T-helper 17 cell (primary cell): ENCODE measurements at places on chromosomes 5 and 9.

GRCh38 chr9:87322840-87323635, 174.6 kb upstream of the DAPK1 start:
- DNase-seq = no peak

- DNase-seq = no peak
These were observed 111.3 kb downstream of the STK32A start for GRCh38 chr5:147346006-147346561.

DNA sequence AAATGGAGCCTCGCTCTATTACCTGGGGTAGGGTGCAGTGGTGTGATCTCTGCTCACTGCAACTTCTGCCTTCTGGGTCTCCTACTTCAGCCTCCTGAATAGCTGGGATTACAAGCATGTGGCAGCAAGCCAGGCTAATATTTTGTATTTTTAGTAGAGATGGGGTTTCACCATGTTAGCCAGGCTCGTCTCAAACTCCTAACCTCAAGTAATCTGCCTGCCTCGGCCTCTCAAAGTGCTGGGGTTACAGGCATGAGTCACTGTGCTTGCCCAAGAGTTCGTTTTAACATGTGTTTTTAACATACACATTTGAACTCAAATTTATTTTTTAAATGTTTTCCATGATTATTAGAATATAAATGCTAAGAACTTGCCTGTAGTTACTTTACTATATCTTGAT, 34.2 kb downstream of the MARCHF6 start:
- DNase-seq = no peak

GRCh38 chr9:98865284-98865875, 57.9 kb downstream of the GALNT12 start:
- no peak for DNase-seq

DNA sequence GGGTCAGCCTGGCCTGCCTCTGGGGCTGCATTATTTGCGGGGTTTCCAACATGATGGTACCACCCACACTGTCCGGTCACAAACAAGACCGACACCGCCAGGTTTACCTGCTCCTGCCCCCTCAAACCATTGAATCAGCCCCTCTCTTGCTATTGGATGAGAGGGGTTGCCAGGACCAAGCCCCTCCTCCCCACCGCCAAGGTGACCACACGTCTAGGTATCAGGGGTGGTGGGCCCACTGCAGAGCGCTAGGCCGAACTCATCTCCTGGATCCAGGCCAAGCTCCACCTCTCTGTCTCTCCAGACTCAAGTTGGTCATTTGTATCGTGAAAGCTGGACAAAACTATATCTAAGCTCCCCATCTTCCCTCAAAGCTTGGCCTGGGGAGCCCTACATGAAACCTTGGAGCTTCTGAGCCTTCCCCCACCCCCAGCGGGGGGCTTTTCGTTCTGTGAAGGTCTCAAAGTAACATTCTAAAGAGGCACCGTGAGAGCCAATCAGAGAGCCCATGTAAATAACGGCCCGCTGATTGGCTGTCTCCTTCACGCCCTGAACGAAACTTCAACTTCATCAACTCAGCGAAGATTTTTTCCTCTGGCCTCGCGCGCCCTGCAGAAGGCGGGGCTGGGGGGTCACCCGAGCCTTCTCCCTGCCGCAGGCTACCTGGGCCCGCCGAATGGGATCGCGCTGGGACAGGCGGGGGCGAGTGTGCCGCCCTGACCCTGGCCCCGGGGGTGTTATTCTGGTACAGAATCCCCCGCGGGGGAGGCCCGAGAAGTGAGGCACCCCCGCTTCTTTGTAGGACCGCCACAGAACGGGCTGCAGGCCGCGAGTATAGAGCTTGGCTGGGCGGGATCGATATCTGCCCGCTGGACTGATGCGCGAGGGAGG, 49.6 kb upstream of the PSD2 start:
- peak; percentile 31 for DNase-seq

DNA sequence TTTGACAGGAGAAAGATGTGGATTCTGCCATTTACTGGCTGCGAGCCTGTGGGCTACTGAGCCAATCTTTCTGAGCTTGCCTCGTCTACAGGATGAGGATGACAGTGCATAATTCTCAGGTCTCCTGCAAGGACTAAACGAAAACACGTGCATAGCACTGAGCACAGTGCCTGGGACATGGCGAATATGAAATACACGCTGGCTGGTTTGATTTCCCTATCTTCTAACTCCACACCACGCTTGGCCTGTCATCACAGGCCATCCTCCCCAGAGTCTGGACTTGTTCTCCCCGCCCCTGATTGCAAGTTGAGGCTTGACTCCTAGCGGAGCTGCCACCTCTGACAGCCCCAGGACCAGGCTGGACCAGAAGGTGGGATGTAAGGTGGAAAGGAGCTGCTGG, 37.9 kb downstream of the ARPC5L start:
- no peak for DNase-seq

GRCh38 chr9:122988920-122989621, 44.4 kb upstream of the GPR21 start:
- no peak for DNase-seq

- no peak for DNase-seq
These were observed 412.9 kb upstream of the RGMB start for GRCh38 chr5:98360548-98360947.

DNA sequence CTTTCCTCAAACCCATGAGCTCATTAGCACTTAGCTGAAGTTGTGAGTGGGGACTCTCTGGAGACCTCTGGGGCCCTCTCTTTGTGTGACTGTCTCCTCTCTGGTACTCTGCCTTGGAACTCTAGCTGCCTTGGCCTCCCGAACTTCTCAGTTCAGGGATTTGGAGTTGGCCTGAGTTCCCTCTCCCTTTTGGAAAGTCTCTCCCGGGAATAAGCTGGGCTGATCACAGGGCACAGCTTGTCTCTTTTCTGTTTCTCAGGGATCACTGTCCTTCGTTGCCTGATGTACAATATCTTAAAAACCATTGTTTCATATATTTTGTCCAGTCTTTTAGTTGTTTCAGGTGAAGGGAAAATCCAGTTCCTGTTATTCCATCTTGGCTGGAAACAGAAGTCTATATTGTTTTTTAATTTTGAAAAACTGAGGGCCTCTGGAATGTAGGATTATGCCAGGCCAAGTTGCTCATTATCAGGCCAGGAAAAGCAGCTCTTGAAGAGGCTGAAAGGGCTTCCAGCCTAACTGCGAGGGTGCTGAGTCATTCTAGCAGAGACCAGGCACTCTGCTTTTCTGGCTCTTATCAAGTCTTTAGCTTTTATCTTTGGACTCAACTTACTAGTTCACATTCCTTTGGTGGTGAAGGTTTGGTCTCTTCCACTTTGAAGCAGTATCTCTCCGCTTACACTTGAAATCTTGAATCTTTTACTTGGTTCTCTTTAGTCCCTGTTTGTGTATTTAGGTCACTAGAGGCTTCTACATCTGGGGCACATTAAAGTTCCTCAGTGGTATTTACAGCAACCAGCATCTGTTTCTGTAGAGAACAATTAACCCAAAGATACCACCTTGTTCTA, 8.4 kb upstream of the RGS3 start:
- DNase-seq = no peak

DNA sequence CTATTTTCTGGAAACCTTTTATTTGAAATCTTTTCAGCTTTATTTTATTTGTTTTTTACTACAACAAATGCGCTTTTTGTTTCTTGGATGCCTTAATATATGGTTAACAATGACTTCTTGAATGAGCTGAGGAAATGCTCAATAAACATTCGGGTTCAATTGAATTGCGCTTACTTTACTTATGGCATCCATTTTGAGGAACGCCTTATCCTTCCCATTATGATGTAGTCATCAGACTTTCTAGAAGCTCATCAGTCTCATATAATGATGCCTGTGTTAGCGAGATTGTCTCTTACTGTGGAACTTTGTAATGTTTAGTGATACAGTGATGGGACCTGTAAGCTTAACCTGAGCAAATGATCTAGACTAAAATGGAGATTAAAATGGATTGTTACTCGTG, 916 bp downstream of the SHLD3 start:
- DNase-seq = no peak

DNA sequence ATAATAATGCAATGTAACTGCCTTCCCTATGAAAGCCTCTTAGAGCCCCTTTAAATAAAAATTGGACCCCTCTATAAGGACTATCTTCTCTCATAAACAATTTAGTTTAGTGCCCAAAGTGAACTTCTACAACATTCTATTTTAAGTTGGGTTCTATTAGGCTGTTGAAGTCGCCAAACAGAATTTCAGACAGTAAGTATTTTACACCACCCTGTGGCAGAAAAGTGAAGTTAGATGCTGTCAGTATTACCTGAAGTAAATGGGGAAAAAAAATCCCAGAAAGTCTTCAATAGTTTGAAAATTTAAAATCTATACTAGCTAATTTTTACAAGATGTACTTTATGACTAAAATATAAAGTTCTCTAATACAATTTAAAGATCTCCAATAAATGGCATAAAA, 29.5 kb downstream of the CAAP1 start:
- no peak for DNase-seq

DNA sequence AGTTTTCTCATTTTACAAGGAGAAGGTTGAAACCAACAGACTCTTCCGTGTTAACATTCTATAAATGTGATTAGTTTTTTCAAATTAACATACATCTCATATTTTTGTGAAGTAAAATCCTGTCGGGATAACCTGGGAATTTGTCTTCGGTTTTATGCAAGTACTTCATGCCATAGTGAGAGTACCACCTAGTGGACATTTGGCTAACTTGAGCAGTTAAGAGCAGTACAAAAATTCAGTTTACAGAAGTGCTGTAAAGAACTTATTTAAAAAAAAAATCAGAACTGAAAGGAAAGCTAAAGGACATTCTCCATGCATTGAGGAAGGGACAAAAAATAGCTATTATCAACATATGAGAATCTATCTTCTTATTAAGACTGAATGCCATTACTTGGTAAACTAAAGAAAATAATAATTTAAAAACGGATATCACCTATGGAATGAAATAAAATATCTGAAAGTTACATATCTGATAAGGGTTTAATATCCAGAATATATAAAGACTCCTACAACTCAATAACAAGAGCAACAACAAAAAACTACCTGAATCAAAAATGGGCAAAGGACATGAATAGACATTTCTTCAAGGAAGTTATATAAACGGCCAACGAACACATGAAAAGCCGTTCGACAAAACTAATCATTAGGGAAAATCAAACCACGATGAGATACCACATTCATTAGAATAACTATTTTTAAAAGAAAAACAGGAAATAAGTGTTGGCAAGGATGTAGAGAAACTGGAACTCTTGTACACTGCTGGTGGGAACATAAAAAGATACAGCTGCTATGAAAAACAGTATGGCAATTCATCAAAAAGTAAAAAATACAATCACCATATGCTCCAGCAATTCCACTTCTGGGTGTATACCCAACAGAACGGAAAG, 117.0 kb upstream of the GNA14 start:
- no peak for DNase-seq

- no peak for DNase-seq
These were observed 36.0 kb downstream of the UBE2D2 start for GRCh38 chr5:139597134-139597533.

GRCh38 chr9:69411246-69411645, 86.2 kb downstream of the ENTREP1 start:
- DNase-seq = no peak

DNA sequence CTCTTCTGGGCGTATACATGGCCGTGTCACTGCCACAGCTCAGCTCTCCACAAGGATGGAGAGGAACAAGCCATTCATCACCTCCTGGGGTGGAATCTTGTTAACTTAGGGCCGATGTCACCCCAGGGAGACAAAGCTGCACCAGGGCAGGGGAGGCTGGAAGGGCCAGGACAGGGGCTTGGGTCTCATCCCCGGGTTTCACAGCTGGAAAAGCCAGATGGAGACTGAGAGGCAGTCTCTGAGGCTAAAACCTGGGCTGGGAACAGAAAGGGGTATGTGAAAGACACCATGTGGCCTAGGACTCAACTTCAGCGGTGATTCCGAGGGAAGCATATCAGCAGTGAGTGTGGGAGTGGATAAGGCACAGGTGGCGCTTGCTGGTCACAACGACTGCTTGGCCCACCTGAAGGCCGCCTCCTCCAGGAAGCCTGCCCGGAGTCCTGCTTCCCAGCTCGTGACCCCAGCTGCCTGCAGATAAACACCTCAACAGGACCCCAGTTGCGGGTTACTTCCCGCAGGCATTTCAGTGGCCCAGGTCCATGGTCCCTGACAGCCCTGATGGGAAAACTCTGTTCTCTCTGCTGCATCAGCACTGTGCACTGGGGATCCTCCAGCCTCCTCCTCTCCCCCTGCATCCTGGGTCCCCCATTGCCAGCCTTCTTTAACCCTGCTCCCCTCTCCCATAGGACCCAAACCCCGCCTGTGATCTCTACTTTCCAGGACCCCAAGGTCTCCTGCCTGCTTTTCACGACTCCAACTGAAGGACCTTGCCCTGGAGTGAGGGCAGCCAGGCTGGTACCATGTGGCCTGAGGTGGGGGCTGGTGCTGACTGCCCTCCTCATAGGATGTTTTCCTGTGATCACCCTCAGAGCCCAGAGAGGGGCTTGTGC, 51.7 kb upstream of the FCN1 start:
- DNase-seq = no peak

GRCh38 chr9:86481466-86481865, 127.3 kb upstream of the TUT7 start:
- no peak for DNase-seq

DNA sequence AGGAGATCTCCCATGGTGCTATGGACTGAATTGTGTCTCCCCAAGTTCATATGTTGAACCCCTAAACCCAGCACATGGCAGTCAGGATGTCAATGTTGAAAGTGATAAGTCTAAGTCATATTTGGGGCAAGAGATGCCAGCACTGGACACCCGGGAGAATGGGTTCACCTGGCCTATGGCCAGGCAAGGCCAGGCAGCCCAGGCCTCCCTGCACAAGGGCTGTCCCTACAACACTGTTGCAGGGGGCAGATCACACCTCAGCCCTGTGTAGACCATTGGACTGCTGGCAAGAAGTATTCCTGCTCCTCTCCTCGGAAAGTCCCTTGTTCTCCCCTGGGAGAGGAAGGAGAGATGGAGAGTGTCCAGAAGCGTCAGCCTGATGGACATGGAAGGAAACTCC, 240.5 kb downstream of the GADD45G start:
- no peak for DNase-seq

DNA sequence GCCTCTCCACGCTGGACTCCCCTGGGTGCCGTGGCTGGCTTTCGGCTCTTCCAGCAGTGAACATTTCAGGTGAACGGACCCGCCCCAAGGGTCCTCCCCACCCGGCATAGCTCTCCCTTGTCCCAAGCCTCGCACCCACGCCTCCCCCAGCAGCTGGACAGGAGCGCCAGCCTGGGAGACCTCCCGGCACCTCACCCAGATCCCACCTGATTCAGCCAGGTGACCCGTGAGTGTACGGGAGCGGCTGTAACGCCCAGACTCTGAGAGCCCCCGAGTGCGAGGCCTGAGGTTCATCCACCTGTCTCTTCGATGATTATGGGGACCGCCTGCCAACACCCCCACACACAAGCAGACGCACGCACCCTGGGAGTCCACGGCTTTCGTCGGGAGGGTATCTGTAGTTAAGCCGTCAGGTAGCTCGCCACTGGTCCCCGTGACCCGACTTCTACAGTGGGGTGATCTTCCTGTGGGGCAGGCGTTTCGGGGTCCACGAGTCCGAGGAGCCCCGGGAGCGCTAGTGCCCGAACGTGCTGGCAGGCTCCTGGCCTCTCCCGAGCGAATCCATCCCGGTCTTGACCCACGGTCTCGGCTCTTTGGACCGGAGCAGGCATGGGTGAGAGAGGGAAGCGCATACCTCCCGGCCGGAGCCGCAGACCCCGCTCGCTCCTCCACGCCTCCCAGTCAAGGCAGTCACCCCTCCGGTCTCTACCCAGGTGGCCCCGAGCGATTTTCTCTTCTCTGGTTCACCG, 14.9 kb downstream of the TRIM7 start:
- DNase-seq = no peak

- no peak for DNase-seq
These were observed 32.2 kb downstream of the ANXA6 start for GRCh38 chr5:151125421-151125820.

GRCh38 chr5:90477621-90478215, 3.1 kb downstream of the POLR3G start:
- no peak for DNase-seq

- DNase-seq = no peak
These were observed 33.5 kb upstream of the CRB2 start for GRCh38 chr9:123322273-123323195.
